Smooth muscle cell of trachea (primary cell): ENCODE measurements at places on chromosomes 4 and X. TPM values are rescaled to one million over a fixed set of nuclear protein-coding genes. Genes with fewer than 3 reads are reported as not detected.

The UCHL1 gene
- 341 and 500 TPM in 2 replicates for total RNA-seq

The RPS6KA3 gene
- 43.0 and 89.3 TPM in 2 replicates for total RNA-seq

The IL15 gene
- total RNA-seq, result 6.5 and 8.7 TPM in 2 replicates

The USP53 gene
- 26.6 and 51.3 TPM in 2 replicates for total RNA-seq

The ALAS2 gene
- not detected in 2 replicates for total RNA-seq

The PDCL2 gene
- not detected in 2 replicates for total RNA-seq

The ARL13A gene
- total RNA-seq, result not detected in 2 replicates

The USP17L15 gene
- total RNA-seq, result not detected in 2 replicates

The PPP4R3C gene
- not detected in 2 replicates for total RNA-seq

The RENBP gene
- total RNA-seq, result 1.3 and 1.5 TPM in 2 replicates

The CCDC158 gene
- under 0.01 and 0.83 TPM in 2 replicates for total RNA-seq

The PPP3CA gene
- 57.6 and 67.2 TPM in 2 replicates for total RNA-seq

The USP9X gene
- 120 and 123 TPM in 2 replicates for total RNA-seq

The MND1 gene
- total RNA-seq, result 2.2 and 13.1 TPM in 2 replicates

The SCML2 gene
- total RNA-seq, result 1.7 TPM in 2 replicates

The GAK gene
- total RNA-seq, result 69.8 and 84.0 TPM in 2 replicates

The NUP62CL gene
- 0.17 and 0.29 TPM in 2 replicates for total RNA-seq

The POU4F2 gene
- total RNA-seq, result not detected in 2 replicates

The POU3F4 gene
- not detected in 2 replicates for total RNA-seq

The NSD2 gene
- total RNA-seq, result 64.0 and 110 TPM in 2 replicates

The TMEM150C gene
- total RNA-seq, result 0.15 and 0.33 TPM in 2 replicates

The HTN1 gene
- total RNA-seq, result not detected in 2 replicates

The TRIML2 gene
- 0.33 TPM in 1 of 2 replicates, not detected in the other for total RNA-seq

The SYTL5 gene
- 1.0 and 2.8 TPM in 2 replicates for total RNA-seq

The PDE5A gene
- 276 and 402 TPM in 2 replicates for total RNA-seq

The CABS1 gene
- total RNA-seq, result not detected in 2 replicates

The HCCS gene
- total RNA-seq, result 18.0 and 20.8 TPM in 2 replicates

The FGF13 gene
- 19.9 and 30.6 TPM in 2 replicates for total RNA-seq

The HNRNPDL gene
- total RNA-seq, result 107 and 245 TPM in 2 replicates

The UGT2B17 gene
- not detected in 2 replicates for total RNA-seq

The HAND2 gene
- total RNA-seq, result 0.58 and 0.66 TPM in 2 replicates

The DUSP9 gene
- total RNA-seq, result under 0.01 TPM in 1 of 2 replicates, not detected in the other

The UGT2A3 gene
- total RNA-seq, result not detected in 2 replicates

The SUPT20HL2 gene
- total RNA-seq, result not detected in 2 replicates

The DSPP gene
- total RNA-seq, result not detected in 2 replicates

The TEX13C gene
- not detected in 2 replicates for total RNA-seq

The HELQ gene
- 18.6 and 22.2 TPM in 2 replicates for total RNA-seq

The TLR6 gene
- total RNA-seq, result 1.3 and 2.5 TPM in 2 replicates

The S100G gene
- total RNA-seq, result not detected in 2 replicates

The TLR10 gene
- 0.15 TPM in 1 of 2 replicates, not detected in the other for total RNA-seq

The FHIP1A gene
- total RNA-seq, result 0.17 and 0.29 TPM in 2 replicates

The CAMK2D gene
- 221 and 251 TPM in 2 replicates for total RNA-seq

The CT45A5 gene
- not detected in 2 replicates for total RNA-seq

The TBC1D14 gene
- 40.3 and 48.3 TPM in 2 replicates for total RNA-seq

The CTAG2 gene
- total RNA-seq, result not detected in 2 replicates
